ENCODE measurements at places on chromosomes 5 and 9. TPM values are rescaled to one million over a fixed set of nuclear protein-coding genes. Genes with fewer than 3 reads are reported as not detected.

DNA sequence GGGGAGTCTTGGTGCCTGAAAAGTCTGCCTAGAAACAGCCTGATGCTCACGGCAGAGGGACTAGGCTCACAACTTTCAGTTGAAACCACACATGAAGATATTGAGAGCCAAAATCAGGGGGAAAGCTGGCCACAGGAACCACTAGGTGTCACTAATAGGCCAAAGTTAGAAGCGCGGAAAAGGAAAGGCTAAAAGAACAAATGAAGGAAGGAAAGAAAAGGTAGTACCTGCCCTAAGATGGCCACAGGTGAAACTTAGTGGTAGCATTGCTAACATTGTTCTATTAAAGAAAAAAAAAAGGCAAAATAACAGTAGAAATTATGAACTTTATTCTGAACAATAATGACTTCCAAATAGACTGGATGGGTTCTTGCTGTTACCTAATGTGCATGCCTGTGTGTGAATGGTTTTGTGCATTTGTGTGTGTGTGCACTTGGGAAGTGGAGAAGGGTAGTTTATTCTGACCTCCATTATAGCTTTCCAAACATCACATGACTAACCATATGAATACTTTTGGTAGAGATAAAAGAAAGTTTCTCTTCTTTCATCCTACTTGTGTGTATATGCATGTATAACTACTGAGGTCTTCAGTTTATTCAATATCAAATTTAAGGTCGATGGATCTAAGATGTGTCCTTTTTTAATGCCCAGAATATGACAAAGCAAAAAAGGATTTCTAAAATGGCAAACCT lies 2.1 kb upstream of the RFESD start:
- peak; percentile 45 for DNase-seq

- DNase-seq = no peak
These were observed 99.6 kb downstream of the APBA1 start for GRCh38 chr9:69572611-69573010.

- no peak for DNase-seq
These were observed 686.5 kb upstream of the DMAC1 start for GRCh38 chr9:8486095-8486494.

DNA sequence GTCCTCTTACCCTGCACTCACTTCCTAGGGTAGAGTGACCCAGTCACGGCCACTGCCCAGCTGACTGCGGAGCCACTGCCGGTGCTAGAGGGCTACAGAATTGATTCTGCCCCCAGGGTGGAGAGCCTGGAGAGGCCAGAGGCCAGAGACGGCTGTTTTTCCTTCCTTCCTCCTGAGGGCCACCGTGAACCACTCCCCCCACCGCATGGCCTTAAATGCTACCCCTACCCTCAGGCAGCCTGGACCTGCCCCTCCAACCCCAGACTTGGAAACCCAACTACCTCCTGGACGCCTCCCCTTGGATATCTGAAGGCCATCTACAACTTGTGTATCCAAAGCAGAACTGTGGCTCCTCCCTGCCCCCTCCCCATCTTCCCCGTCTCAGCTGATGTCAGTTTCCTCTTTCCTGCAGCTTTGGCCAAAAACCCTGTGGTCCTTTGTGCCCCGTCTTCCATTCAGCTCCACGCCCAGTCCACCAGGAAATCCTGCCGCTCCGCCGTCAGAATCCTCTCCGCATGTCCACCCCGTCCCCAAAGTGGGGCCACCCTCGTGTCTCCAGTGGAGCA lies 16.3 kb downstream of the SH2D3C start:
- no peak for DNase-seq

GRCh38 chr9:18910435-18910834 lies 122.6 kb downstream of the SAXO1 start:
- DNase-seq = no peak

DNA sequence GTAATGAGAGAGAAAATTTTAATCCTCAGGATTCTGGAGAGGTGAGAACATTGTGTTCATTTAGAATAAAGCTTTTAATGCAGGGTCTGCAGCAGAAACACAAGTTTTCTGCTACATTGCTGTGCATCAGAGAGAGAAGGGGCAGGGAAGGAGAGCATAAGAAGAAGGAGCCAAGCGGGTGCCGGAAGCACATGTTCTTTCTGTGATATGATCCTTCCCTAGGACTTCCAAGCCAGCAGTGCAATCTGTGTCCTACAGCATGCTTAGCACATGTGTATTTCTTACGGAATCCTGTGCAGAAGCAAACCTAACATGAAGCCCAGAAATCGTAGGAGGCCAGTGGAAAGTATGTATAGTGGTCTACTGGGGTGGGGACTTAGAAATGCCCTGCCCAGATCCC lies 458.3 kb upstream of the BRINP1 start:
- no peak for DNase-seq

GRCh38 chr9:31393240-31393639 lies 991.2 kb upstream of the ACO1 start:
- DNase-seq = no peak

GRCh38 chr5:149382517-149383220 lies 3.6 kb upstream of the IL17B start:
- no peak for DNase-seq

GRCh38 chr5:126849101-126849678 lies 72.3 kb downstream of the LMNB1 start:
- no peak for DNase-seq

DNA sequence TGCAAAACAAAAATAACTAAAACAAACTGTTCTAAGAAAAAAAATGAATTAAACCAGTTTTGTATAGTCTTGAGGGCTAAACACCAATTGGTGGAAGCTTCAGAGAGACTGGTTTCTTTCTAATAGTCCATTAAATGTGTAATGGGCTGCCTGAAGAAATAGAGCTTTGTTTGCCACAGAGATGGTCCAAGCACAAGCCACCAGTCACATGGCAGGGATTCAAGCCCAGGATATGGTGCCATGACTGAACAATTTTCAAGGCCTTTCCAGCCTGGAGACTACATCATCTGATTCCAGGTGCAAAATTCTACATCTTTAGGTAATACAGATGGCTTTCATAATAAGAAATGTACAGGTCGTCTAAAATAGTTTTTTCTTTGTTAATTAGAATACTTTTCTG lies 355.3 kb downstream of the NR2F1-AS1 start:
- DNase-seq = no peak

- DNase-seq = no peak
These were observed 38.1 kb upstream of the SSBP2 start for GRCh38 chr5:81789033-81789432.

GRCh38 chr5:90548069-90548593 lies 10.5 kb upstream of the ADGRV1 start:
- peak; percentile 66 for DNase-seq

DNA sequence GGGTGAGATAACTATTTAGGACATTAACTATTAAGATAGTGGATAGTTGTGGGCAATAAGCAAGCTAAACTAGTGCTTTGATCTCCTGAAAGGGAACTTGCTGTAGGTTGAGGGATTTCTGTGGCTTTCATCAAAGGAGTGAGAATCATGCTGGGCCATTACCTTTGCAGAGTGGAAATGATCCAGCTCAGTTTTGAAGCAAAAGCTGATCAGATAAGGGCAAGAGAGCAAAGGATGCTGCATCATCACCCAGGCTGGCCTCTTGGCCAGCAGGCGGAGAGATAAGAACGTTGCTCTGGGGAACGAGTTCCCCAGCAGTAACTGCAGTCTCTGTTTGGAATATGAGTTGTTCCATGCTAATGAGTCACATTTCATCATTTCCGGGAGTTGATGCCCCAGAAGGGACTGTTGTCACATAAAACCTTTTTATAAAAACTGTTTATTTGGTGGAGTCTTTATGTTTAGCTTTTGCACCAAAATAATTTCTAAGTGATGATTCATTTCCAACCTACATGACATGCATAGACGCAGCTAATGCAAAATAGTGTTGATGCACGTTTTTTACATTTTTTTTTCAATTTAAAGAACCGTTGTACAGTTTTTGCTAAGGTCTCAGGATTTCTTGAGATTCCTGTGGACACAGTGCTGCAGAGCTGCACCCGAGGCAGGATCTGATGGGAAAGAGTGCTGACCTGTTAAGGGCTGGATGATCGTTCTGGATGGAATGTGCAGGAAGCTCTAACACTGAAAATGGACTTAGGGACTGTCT lies 99.3 kb downstream of the ACTBL2 start:
- peak; percentile 30 for DNase-seq

GRCh38 chr5:439181-439580 lies 3.8 kb upstream of the EXOC3 start:
- DNase-seq = no peak

DNA sequence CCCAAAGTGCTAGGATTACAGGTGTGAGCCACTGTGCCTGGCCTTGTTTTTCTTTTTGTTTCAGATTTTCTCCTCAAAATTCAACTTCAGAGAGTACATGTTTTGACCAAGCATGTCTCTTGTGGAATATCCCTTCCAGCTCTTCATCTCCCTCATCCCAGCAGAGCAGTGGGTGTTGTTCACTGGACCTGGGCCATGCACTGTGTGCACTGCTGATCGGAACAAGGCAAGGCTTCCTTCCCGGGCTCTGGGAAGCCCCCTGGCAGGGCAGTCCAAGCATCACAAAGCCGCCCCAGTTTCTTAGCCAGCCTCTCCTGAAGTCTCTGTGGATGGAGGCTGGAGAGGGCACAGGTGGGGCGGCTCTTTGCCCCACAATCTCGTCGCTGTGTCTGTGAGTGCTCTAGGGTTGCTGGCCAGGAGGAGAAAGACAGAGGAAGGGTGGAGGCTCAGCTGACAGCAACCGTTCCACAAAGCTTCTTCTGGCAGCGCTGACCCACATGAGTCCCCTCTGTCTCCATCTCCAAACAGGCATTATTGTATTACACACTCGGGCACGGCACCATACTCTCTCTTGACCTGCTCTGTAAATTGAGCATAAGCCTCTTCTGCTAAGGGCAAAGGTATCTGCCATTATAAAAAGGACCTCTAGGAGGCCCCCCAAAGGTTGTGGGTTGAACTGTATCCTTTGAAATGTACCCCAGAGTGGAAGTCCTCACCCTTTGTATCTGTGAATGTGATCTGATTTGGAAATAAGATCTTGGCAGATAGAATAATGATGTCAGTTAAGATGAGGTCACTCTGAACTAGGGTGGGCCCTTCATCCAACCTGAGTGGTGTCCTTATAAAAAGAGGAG lies 89.6 kb downstream of the TARS1 start:
- DNase-seq = no peak

- DNase-seq = peak; percentile 37
These were observed 19.6 kb downstream of the CRB2 start for GRCh38 chr9:123375469-123376132.

DNA sequence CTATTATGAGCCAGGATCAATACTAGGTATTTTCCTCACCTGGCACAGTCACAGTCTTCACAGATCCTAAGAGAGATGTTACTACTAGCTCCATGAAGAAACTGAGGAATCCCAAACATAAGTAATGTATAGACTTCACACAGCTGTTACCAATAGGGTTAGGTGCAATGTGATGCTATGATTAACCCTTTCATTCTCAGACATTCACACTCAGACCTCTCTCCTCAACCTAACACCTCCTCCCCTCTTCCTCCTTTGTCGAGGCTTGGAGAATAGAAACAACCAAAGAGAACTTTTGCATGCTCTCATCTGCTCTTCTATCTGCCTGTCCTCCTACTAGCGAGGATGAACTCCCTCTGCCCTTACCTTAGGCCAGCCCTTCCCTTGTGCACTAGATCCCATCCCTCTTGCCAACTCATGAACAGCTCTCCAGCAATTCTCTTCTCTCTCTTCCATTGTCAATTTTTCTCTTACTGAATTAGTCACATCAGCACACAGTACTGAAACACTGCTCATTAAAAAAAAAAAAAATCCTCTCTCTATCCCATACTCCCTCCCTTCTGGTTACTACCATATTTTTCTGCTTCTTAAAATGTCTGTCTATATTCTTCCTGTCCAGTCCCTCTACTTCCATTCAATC lies 47.7 kb downstream of the MAPKAP1 start:
- no peak for DNase-seq

- DNase-seq = no peak
These were observed 141.6 kb downstream of the INSYN2B start for GRCh38 chr5:169838688-169839087.

DNA sequence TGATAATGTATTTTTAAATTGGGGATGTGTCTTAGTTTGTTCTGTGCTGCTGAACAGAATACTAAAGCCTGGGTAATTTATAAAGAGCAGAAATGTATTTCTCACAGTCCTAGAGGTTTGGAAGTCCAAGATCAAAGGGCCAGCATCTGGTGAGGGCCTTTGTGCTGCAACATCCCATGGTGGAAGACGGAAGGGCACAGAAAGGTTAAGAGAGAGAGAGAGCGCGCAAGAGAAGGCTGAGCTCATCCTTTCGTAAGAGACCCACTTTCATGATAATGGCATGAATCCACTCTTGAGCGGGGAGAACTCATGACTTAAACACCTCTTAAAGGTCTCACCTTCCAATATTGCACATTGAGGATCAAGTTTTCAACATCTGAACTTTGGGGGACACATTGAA lies 79.1 kb upstream of the GOLM1 start:
- DNase-seq = no peak

- no peak for DNase-seq
These were observed 26.1 kb downstream of the TIMD4 start for GRCh38 chr5:156936972-156937371.

CDH9 gene
- polyA plus RNA-seq = 0.03 TPM

PCDHGA3 gene
- 0.05 TPM for polyA plus RNA-seq

ACSL6 gene
- 3.8 TPM for polyA plus RNA-seq

PCDHGB3 gene
- polyA plus RNA-seq = 0.67 TPM

HOMER1 gene
- 5.3 TPM for polyA plus RNA-seq

FBP2 gene
- polyA plus RNA-seq = not detected

CYFIP2 gene
- 22.5 TPM for polyA plus RNA-seq

MLANA gene
- polyA plus RNA-seq = not detected

GCNT4 gene
- 0.26 TPM for polyA plus RNA-seq

FAM120AOS gene
- polyA plus RNA-seq = 28.2 TPM

TAF11L2 gene
- not detected for polyA plus RNA-seq

ADRB2 gene
- polyA plus RNA-seq = 0.01 TPM

SH3GL2 gene
- 0.03 TPM for polyA plus RNA-seq

IL7R gene
- not detected for polyA plus RNA-seq

C7 gene
- polyA plus RNA-seq = 1.4 TPM

C9orf50 gene
- not detected for polyA plus RNA-seq

IRX2 gene
- polyA plus RNA-seq = not detected

CNTLN gene
- 1.5 TPM for polyA plus RNA-seq

BAAT gene
- 11.2 TPM for polyA plus RNA-seq

PAM gene
- polyA plus RNA-seq = 79.1 TPM
